ENCODE measurements at places on chromosomes 16 and 17.
A peak's percentile ranks its signal among the peaks of the same experiment; 100 is the strongest.

DNA sequence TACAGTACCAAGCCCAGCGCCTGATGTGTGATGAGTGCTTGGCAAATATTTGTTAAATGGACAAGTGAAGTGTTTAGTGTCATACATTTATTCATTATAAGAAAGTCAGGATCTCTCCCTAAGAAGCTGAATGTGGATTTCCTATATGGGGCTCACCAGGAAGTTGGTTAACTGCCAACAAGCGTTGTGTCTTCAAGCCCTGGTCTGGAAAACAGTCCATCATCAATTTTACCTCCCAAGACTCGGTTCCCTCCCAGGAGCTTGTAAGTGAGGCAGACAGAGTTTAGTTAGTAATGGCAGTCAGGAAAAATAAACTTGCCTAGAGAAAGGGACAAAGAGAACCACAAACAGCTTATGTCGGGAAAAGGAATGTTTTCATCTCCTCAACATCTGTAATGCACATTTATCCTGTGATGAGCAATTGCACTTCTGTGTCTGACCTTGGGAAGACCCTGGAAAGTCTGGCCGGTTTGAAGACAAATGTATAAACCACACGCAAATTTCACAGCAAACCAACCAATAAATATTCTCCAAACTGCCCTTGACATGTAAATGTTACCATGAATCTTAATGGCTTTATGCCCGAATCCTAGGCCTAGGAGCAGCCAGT is 28.3 kb downstream of the C16orf95 start:
- DNase-seq: no peak

GRCh38 chr17:32266389-32267301 is 1.0 kb downstream of the RHBDL3 start:
- DNase-seq: no peak

DNA sequence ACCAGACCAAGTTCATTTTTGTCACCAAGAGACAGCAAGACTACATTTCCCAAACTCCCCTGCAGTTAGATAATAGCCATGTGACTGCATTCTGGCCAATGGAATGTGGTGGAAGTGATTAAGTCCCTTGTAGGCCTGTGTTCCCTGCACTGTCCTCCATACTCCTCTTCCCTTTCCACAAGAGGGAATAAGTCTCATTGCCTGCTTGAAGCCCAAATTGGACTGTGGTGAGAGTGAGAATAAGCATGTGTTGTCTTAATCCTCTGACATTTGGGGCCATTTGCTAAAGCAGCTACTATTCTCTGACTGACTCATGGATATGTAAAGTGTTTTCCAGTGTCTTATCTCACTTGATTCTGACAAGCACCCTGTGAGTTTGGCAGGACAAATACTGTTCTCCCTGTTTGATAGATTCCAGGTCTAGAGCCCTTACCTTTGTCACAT is 20.7 kb downstream of the PIK3R6 start:
- no peak for DNase-seq

DNA sequence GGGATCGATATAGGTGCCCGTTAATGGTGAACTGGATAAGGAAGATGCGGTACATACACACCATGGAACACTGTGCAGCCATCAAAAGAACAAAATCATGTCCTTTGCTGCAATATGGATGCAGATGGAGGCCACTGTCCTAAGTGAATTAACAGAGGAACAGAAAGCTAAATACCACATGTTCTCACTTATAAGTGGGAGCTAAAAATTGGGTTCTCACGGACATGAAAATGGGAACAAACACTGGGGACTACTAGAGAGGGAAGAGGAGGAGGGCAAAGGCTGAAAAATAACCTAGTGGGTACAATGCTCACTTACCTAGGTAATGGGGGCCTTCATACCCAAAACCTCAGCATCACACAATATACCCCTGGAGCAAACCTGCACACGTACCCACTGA is 302.6 kb downstream of the XYLT1 start:
- DNase-seq: no peak

GRCh38 chr17:29145289-29146073 is 34.7 kb downstream of the MYO18A start:
- DNase-seq: peak; percentile 9

DNA sequence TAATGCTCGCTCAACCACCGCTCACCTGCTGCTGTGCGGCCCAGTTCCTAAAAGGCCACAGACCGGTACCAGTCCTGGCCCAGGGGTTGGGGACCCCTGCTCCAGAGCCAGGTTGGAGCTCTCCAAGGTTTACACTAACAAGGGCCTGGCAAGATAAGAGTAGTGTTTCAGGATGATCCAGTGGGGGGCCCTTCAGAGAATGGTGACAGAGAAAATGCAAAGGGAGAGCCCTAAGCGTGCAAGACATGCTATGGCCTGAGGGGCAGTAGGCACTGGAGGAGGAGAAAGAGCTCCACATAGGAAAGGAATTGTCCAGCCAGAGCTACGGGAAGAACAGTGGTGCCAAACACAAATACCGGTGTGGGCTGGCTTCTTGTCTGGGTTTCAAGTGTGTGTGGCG is 233.4 kb downstream of the STX8 start:
- no peak for DNase-seq

All from substantia nigra (tissue), 51 donors.